T-cell (primary cell): ENCODE measurements at places on chromosomes 6 and 20.

DNA sequence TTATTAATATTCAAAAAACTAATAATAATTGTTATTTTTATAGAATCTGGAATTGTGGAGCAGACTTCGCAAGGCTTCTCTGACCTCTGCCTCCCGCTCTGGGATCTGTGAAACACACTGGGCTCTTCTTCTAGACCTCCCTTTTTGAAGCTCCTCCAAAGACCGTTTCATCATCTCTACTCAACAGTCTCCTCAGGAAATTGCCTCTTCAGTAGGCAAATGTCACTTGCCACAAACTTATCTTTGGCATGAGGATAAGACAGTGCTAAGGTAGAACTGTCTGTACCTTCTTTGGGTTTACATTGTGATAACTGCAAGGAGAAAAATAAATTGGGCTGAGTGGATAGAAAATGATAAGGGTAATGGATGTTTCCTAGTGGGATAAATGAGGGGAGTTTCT lies 2.3 kb upstream of the MAS1L start:
- no peak for DNase-seq

DNA sequence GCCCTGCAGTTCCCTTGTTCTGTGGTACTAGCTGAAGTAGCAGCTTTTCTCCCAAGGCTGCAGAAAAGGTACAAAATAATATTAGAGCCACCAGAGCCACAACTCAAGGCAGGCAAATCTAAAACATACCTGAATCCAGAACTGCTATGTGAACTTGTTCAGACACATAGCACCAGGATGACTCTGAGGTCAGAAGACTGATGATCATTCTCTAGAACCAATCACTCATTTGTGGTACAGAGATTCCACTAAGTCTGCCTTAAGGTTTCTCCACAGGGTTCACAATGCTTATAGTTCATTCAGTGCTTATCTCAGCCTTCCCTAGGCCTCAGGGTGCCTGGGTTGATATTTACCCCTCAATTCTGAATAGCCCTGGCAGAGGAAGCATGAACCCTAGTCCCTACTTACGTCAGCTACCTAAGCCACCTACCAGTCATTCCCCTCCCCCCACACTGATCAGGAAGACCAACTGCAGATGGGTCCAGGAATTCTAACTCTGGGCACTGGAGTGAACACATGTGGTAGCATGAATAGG lies 140.9 kb upstream of the MOCS1 start:
- no peak for DNase-seq

GRCh38 chr6:5083307-5083583 lies 1.9 kb upstream of the PPP1R3G start:
- DNase-seq = no peak

- DNase-seq = no peak
Measured at GRCh38 chr6:149062653-149063348, 254.7 kb upstream of the TAB2 start.

GRCh38 chr6:99522531-99522930 lies 7.3 kb upstream of the USP45 start:
- no peak for DNase-seq

DNA sequence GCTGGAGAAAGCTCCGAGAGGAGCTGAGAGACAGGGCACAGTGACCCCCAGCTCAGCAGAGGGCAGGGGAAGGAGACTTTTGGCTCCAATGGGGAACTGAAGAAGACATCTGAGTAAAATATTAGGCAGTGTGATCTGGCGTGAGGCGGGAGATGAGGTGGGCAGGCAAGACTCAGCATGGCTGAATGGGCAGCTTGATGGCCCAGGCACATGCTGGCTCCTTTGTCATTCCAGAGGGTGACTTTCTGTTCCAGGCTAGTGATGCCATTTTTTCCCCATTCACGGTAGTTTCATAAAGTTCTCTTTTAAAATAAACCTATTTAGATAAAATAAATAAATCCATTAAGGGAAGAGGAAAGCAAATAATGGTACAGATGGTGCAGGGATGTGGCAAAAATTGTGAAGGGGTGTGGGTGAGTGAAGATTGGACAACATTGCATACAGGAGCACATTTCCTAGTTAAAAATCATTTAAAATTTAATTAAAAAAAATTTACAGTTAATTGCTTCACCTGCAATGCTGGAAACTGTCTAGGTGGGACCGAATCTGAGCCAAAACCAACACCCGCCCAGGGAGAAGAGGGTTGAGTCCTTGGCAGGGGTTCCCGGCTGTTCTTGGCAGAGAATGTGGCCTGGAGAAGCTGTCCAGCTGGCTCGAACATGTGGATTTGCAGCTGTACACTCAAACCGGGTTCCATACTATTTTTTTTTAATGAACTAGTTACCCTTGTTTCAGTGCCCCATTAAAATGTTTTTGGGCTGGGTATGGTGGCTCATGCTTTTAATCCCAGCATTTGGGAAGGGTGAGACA lies 41.7 kb upstream of the PRELID3B start:
- no peak for DNase-seq

- DNase-seq = no peak
Measured at GRCh38 chr6:33172688-33173534, 19.4 kb downstream of the COL11A2 start.

- DNase-seq = no peak
Measured at GRCh38 chr6:3269281-3269975, 10.7 kb downstream of the PSMG4 start.

DNA sequence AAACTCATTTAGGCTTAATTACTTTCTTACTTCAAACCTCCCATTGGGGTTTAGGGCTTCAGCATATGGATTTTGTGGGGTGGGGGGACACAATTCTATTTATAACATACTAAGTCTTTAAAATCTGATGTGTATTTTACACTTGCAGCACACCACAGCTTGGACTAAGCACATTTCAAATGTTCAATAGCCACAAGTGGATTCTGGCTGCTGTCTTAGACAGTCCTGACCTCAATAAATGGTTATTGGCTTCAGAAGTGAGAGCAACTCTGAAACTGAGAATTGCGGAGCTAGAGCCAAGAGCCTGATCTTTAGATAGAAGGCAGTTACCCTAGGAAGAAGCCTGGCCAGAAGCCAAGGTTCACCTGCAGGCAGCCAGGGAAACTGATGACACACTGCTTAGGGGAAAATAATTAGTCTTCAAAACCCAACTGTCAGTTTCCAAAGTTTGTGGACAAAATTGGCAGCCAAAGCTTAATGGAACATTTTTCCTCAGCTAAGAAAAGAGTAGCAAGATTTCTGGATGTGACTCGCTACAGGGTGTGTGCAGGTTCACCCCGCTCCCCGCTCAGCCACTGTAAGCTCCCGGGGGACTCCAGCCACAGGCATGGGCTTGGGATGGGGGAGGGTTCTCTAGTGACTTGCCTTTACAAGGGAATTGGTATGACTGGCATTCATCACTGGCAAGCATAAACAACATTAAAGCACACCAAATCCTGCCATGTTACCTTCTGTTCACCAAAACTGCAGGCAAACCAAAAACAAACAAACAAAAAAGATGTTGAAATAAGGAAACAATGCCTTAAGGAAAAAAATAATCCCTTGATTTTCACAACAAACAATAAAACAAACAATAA lies 219.8 kb downstream of the TFAP2A start:
- DNase-seq = no peak
